ENCODE measurements at places on chromosomes 16 and 17.
A peak's percentile ranks its signal among the peaks of the same experiment; 100 is the strongest.

GRCh38 chr17:28526381-28526780 lies 20.2 kb downstream of the FOXN1 start:
- DNase-seq = no peak

DNA sequence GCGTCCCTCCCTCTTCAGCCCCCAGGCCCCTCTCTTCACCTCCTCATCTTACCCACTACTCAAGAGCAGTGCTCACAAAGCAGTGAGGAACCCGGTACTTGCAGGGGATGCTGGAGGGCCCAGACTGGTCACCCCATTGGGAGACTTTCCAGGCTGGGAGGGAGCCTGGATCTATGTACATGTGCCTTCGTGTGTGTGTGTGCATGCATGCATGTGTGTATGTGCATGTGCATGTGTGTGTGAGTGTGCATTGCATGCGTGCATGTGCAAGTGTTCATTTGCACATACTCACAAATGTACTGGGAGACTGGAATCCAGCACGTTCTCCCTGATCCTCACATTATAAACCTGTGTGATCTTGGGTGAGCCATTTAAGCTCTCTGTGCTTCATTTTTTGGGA lies 696.0 kb upstream of the EEF2KMT start:
- no peak for DNase-seq

DNA sequence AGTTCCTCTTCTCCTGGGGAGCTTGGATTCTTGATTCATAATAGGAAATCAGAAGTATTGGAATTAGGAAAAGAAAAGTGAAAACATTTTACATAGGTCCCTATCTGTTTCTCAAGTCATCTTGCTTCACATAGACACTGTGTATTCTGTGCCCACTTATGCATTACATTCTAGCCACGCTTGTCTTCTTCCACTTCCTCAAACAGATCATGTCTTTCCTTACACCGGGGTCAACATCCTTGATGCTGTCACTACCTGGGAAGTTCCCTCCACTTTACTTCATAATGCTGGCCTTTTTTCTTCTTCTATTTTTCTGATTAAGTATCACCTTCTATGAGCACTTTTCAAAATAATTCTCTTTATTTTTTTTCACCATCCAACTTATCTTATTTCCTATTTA lies 606.4 kb upstream of the CDH8 start:
- no peak for DNase-seq

DNA sequence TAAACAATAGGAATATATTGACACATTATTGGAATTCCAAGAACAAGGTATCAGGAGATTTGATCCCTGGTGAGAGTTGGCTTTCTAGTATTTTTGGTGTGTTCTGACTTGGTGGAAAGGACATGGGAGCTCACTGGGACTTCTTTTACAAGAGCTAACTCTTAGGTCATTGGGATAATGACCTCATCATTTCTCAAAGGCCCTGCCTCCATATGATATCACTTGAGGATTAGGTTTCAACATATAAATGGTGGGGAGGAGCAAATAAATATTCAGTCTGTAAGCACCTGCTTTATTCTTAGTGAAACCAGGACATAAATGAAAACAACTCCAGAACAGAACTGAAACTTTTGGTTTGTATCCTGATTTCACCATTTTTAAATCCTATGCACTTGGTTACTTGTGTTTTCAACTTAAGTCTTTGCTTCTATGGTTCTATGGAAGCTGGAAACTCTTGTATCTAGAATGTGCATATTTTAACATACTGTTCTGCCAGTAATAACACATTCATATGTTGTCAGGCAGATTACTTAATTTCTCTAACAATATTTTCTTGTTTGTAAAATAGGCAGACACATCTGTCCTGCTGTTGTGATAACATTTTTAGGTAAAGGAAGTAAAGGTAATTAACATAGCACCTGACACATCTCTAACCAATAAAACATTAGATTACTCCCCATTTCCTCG lies 1527.7 kb upstream of the CDH8 start:
- DNase-seq = no peak

- peak; percentile 82 for DNase-seq
Measured at GRCh38 chr17:62562656-62563055, 64.8 kb upstream of the MRC2 start.

DNA sequence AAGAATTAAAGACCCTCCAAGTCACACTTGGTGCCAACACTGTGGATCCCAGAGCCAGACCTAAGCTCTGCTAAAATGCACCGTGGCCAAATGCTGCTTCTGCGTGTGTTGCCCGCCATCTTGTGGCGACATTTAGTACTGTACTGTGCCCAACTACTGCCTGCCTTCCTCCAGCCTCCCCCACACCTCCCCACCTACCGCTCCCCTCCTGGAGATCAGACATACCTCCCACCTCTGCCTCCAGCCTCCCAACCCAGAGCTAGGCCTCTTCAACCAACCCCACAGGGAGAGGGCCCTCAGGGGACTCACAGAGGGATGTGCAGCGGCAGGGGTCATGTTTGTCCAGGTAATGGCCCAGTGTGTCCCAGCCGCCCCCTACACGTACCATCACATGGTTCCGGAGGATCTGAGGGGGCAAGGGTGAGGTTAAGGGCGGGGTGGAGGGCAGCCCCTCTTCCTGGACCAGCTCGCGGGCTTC lies 5.5 kb downstream of the GAS2L2 start:
- DNase-seq = peak; percentile 80

GRCh38 chr17:67503184-67503583 lies 126.1 kb downstream of the PITPNC1 start:
- peak; percentile 43 for DNase-seq

GRCh38 chr17:74153821-74154430 lies 49.6 kb upstream of the RPL38 start:
- no peak for DNase-seq

GRCh38 chr16:53281859-53282258 lies 152.4 kb upstream of the RBL2 start:
- DNase-seq = no peak

GRCh38 chr16:51813609-51814008 lies 662.5 kb upstream of the SALL1 start:
- no peak for DNase-seq

- no peak for DNase-seq
Measured at GRCh38 chr17:63431939-63432804, 13.9 kb downstream of the CYB561 start.

DNA sequence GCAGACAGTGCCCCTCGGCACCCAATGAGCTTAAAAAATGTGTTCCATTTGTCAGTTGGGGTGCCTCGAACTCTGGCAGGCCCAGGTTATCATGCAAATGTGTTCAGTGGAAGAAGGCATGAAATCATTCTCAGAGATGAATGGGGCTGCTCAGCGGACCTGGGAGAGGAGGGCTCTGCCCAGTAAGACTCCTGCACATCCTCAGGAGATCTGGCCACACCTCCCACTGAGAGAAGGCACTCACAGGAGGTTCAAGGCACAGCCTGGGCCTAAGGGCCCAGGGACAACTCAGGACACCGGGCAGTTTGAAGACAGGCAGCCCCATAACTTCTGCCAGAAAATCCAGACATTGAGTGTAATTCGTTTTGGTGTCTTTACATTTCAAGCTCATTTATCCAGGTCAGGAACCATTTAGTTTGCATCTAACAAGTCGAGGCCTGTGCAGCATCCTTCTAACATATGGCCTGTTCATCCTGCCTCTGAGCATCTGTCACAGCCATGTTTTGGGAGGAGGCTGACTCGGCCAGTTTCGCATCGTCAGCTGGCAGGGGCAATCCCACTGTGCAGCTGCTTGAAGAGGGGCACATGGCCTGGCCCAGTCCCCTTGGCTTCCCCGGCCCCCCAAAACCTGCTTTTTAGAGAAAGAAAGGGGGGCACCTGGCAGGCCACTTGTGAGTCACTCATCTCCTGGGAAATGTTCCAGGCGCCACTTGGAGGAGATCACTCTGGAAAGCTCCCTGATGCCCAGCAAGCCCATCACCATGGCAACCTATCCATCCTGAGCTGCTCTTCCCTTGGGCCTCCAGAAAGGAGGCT lies 31.2 kb upstream of the BCAR1 start:
- peak; percentile 40 for DNase-seq

DNA sequence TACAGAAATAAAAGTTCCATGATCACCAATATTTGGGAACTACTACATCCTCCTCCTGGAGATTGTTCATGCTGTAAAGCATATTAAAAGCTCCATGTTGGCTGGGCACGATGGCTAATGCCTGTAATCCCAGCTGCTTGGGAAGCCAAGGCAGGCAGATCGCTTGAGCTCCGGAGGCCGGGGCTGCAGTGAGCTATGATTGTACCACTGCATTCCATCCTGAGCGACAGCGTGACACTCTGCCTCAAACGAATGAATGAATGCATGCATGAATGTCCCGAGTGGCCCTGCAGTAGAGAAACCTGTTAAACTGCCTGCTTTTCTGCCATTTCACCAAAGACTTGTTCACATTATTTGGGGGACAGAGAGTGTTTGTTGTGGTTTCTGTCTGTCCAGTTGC lies 15.0 kb downstream of the CNEP1R1 start:
- no peak for DNase-seq

DNA sequence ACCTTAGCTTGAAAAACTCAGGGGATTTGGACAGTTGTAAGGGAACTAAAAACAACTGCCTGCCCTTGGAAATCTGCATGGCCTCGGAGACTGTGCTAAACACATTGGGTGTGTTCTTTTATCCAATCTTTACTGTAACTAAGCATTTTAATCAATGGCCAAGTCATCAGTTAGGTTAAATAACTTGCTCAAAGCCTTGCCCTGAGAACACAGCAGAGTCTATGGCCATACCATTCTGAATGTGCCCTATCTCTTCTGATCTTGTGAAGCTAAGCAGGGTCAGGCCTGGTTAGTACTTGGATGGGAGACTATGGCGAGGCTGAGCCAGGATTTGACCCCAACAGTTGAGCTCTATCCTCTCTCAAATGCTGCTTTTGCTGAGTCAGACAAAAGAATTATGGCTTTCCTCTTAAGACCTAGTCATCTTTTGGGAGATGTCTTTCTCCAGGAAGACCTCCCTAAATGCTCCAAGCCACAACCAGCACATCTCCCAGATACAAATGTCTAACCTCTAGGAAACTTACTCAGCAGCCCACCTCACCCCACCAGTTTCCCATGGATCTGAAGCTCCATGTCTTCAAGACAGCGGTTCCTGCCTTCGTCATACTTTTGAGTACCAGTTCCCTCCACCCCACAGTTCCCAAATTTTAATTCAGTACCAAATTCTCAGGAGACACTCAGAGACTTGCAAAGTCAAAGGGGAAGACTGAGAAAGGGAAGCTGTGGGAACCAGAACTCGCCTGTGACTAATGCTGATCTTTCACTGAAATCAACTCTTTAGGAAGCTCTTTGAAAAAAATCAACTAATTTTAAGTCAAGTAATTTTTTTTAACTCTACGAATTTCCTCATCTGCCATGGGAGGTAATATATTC lies 336.1 kb downstream of the MAF start:
- DNase-seq = no peak

DNA sequence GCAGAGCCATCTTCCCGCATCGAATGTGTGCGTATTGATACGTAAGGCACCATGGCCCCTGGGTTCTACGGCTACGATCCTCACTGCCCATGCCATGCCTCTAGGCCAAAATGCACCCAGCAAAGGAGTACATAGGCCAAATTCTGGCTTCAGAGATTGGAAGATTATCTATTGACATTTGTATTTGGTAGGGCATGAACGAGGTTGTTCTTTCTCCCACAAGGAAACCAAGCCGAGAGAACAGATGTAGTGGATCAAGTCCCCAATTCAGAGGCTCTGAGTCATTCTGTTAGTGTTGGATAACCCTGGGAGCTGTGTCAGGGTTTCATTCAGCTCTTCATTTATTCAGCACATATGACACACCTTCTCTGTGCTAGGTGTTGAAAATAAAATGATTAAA lies 36.5 kb downstream of the HOXB1 start:
- peak; percentile 51 for DNase-seq

- no peak for DNase-seq
Measured at GRCh38 chr17:42056635-42057034, 6.2 kb upstream of the C17orf113 start.

DNA sequence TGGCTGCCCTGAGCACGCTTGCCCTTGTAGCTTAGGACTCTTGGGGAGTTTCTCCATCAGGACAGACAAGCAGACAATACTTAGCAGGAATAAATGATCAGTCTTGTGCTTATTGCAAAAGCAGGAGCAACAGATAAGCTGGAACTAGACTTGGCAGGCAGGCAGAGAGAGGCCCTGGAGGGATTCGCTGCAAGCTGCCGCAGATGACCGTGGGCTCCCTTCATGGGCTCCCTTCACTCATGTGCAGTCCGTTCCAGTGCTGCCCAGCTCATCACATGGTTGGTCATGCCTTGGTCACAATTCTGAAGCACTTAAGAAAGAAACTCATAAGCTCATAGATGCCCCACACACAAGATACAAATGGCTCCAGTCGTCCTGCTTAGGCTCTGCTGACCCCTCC lies 2.4 kb upstream of the SLC5A10 start:
- DNase-seq = no peak

DNA sequence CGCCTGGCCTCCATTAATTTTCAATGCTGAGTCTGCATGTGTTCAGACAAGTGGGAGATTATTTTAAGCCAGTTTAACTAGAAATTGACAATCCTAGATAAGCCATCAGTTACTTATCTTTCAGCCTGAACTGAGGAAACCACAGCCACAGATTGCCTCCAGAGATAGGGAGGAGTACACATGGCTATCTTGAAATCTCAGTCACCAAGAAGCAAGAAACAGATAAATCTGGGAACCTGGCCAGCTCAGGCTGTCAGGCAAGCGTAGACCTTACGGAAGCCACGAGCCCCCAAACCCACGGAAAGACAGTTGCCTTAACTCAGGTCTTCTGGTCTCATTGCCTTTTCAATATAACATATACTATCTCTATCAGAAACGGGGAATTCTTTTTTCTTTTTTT lies 2.0 kb upstream of the GLG1 start:
- no peak for DNase-seq

DNA sequence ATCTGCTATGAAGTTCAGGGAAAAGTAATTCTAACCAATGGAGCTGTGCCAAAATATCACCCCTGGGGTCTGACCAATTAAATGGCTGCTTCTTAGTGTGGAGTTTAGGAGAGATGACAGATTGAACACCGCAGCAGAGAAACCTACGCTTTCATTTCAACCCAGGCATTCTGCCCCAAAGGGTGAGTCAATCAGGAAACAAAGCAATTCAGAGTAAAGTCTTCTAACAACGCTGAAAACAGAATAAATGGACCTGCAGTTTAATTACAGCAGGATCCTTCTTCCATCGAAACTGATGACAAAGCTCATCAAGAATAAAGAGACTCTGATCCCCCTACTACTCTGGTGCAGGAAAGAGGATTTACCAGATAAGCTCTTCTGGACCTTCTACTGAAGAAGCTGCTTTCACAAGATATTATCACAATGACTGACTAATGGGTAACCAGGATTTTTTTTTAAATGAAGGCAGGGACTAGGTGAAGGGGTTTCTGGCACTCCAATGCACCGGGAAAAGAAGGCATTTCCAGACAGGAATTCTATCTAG lies 16.7 kb downstream of the RFFL start:
- peak; percentile 27 for DNase-seq
